Aorta (tissue), 5 donors: ENCODE measurements at places on chromosomes 6 and 20. TPM values are rescaled to one million over a fixed set of nuclear protein-coding genes. Genes with fewer than 3 reads are reported as not detected.

DNA sequence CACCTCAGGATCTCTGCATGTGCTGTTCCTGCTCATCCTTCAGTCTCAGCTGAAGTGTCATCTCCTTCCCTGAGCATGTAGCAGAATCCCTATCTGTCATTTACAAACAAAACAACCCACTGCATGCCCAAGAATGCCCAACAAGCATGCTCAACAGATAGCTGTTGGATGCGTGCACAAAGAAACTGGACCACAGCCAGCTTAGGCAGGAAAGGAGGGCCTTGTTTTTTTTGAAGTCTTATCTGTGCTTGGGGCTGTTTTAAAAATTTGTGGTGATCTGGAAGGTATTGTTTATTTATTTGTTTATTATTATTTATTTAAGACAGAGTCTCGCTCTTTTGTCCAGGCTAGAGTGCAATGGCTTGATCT lies 18.5 kb upstream of the SLC16A10 start:
- no peak for DNase-seq

- DNase-seq: no peak
These were observed 25.1 kb downstream of the SERPINB9 start for GRCh38 chr6:2877960-2878359.

DNA sequence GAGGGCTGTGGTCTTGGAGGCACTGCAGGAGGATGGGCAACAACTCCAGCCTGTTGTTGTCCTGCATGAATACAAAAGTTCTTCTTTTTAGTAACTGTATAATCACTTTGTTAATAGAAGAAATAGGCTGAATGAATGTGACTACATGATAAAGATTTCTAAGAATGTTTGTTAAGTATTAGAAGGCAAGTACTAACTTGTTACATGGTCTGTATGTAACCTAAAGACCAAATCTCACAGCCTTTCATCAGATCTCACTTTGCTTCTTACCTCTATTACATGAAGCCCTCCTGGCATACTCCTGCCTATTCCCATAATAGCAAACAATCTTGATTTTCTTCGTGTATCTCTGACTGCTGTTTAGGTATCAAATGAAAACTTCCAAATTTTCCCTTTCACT lies 73.4 kb downstream of the REPS1 start:
- no peak for DNase-seq

DNA sequence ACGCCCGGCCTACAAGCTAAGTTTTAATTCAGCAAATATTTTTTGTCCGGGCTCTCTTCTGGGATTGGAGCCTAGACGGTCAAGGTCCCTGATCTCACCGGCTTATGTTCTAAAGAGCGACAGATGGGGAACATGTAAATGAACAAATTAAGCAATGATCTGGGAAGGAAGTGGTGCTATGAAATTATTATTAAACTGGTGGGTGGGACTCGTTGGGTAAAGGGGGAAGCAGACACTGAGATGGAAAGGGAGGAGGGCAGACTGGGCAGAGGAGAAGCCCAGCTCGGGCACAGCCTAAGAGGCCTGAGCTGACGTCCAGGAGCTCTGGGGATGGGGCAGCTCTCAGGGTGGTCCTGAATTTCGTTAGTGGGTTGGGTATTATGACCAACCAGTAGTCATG lies 81.8 kb upstream of the AGPAT4 start:
- DNase-seq: no peak

DNA sequence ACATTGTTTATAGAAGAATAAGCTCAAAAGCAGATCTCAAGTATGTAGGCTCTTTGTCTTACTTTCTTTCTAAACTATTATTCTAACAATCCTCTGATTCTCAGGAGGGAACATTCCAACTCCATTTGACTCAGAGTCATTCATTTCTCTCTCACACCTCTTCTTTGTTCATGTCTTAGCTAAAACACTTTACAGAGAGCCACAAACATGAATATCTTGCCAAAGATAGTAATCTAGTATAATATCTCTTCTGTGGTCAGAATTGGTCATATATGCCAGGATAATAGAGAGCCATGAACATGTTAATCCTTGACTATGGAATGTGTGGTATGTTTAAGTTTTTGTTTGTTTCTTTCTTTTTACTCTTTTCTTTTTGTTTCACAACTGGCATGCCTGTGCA lies 456.0 kb upstream of the PTCHD4 start:
- DNase-seq: no peak

GRCh38 chr6:45148711-45149341 lies 179.3 kb upstream of the RUNX2 start:
- no peak for DNase-seq

DNA sequence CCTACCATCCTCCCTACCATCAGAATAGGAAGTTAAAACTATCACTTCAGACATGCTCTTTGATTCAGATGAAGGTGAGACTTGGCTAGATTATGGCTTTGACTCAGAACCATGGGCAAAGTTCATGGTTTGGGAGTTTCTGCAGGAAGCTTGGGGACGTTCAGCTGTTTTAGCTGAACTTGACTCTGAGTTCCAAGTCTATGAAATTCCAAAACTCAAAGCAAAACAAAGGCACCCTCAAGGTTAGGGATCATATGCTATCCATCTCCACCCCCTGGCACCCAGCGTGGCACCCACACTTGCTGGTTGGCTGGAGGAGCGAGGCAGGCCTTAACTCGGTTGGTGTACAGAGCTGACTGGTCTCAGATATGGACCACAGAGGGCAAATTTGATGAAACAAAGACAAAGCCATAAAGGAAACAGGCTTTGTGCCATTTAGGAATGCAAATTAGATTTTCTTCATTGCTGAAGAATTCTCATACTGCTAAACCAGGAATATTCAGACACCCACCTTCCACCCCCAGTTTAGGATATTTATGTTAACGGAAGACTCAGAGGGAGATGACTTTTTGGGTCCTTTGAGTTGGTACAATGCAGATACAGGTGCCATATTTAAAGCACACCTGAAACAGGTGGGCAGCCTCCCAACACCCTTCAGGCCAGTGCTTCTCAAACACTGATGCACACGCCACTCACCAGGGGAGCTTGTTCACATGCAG lies 88.4 kb upstream of the SLC22A16 start:
- DNase-seq: no peak

DNA sequence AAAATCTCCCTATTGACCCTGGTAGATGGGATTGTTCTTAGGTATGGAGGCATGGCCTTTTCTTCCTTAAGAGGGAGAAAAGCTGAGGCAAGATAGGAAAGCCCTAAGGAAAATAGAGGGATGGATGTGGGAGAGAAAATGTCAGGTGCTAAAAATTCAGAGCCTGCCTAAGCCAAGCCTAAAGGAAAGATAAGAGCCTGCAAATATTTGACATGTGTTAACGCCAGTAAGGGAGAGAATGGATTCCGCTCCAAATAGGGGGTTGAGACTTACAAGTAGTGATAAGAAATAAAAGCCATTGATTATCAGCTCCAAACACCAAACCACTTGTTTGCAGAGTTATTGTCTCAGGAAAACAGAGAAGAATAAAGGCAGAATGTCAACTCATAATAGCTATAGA lies 533.6 kb downstream of the PTPRT start:
- no peak for DNase-seq

DNA sequence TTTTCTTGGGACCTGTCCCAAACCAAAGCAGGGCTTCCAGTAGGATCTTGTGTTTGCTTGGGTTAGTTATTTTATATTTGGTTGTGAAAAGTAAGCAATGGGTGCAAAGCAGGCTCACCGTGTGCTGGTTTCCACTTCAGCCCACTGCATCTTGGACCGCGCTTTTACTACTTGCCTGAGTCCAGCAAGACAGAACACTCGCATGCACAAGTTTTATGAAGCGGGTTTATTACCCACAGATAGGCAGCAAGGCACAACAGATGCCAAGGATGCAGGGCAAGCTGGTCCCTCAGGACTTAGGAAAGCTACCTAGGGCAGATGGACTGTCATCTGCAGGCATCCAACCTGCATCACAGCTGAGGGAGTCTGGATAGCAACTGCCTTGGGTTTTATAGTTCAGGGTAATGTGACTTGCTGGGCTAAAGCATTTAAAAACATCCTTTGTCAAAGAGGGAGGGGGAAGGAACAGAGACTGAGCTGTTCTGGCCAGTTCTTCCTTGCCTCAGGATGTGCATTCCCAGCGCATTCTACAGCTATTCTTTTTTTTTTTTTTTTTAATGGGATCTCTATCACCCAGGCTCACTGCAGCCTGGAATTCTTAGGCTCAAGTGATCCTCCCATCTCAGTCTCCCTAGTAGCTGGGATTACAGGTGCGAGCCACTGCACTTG lies 18.5 kb downstream of the CITED2 start:
- DNase-seq: no peak

DNA sequence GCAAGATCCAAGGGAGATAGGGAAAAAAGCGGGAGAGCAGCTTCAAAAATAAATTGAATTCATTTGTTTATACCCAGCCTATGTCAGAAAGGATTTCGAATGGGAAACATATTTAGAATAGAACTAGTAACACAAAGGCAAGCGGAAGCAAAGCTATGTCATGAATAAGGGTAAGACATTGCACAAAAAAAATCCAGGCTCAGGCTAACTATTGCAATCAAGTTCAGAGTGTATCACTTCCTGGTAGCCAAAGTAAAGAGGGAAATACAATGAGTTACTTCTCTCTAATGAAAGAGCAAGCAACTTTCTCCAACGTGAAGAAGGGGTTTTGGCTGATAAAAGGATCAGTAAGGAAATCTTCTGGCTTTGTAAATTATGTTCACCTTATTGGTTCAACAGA lies 212.8 kb downstream of the ZMYND8 start:
- no peak for DNase-seq

DNA sequence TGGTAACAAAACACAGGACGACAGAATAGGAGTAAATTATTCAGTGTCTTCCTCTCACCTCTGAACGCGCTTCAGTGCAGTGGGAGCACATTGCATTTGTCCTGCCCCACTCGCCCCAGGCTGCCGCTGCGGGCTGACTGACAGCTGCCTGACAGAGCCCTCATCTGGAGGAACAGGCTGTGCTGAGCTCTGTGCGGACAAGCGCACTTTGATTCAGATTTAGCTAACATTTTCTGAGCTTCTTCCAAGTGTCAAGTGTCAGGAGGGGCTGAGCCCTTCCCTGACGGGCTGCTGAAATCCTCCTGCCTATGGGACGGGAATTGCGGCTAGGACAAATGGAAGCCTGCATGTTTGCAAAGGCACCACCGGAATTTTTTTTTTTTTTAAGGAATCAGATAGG lies 383.0 kb upstream of the CDH4 start:
- no peak for DNase-seq

DNA sequence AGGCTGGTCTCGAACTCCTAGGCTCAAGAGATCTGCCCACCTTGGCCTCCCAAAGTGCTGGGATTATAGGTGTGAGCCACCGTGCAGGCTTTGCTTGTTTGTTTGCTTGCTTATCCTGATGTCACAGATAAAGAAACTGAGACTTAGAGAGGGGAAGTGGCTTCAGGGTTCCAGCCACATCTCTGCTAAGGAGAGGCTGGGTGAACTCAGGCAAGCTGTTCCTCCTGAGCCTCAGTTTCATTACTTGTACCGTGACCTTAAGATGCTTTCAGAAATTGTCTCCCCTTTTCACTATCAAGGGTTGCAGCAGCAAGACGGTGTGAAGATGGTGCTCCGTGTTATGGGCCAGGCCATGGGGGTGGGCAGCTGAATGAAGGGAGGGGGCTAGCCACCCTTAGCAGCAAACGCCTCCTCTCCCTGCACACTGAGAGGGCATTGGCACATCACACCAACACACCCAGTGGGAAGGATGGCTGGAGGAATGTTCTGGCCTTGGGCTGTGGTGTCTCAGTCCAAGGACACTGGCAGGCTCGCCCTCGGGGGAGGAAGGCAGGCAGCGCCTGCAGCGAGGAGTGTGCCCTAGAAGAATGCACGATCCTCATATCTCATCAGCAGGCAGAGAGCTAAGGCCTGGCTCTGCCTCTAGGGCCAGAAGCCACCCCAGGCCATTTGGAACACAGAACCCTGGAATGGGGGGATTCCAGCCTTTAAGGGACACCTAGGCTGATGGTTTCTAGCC lies 48.2 kb upstream of the TLDC2 start:
- DNase-seq: no peak

DNA sequence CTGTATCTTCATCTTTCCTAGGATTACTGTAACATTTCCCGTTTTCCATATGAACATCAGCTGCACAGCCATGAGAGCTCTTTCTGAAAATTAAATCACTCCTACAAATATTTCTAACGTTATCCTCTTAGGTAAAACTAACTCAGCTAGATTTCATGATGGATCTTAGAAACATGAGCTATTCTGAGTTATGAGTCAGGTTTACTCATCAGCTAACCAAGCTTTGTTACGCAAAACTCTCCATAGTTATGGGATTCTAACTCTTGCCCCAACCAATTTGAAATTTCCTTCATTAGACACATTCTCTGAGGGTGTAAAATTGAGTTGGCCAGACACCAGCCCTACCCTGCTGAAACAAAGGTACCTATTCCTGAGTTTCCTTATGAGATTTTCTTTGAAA lies 14.0 kb downstream of the DEFB110 start:
- DNase-seq: no peak

SYNJ2 gene
- total RNA-seq: 38.7 TPM

HNF4A gene
- not detected for total RNA-seq

C20orf141 gene
- not detected for total RNA-seq
